Right lobe of liver (tissue), 6 donors: ENCODE measurements at places on chromosomes 6 and 20.
A peak's percentile ranks its signal among the peaks of the same experiment; 100 is the strongest.

- no peak for DNase-seq
Measured at GRCh38 chr6:30826961-30827342, 57.4 kb upstream of the DDR1 start.

DNA sequence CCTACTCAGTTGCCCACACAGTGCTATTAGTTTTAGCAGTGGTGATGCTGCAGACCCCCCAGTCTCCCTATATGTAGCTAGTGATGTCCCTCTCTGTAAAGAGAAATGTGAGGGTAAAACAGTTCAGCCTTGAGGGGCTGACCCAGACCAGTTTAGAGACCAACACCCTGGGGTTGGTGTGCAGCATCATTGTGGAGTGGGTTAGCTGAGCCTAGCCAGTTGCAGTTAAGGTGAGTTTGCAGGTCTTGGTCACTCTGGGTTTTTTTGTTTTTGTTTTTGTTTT is 401 bp upstream of the B3GALT4 start:
- no peak for DNase-seq

GRCh38 chr6:136728976-136729515 is 63.2 kb downstream of the MAP3K5 start:
- DNase-seq: no peak

GRCh38 chr20:43398676-43399324 is 58.9 kb upstream of the SRSF6 start:
- no peak for DNase-seq

DNA sequence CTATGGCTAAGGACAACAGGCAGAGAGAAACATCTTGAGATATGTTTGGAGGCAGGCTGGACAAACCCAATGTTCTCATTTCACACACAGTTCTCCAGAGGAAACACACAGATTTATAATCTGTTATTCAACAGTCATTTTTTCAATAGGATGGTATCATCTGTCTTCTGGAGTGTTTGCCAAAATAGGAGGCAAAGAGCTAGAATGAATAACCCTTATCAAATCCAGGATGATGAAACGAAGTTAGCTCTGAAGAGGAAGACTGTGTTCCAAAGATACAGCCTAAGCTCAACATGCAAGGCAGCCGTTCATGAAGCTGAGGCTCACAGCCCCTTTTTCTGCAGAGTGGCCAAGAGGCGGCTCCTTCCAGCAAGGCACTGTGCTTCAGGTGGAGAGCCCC is 70.8 kb downstream of the PPP1R3G start:
- no peak for DNase-seq

- DNase-seq: no peak
Measured at GRCh38 chr20:62543470-62544302, 67.9 kb upstream of the GATA5 start.

DNA sequence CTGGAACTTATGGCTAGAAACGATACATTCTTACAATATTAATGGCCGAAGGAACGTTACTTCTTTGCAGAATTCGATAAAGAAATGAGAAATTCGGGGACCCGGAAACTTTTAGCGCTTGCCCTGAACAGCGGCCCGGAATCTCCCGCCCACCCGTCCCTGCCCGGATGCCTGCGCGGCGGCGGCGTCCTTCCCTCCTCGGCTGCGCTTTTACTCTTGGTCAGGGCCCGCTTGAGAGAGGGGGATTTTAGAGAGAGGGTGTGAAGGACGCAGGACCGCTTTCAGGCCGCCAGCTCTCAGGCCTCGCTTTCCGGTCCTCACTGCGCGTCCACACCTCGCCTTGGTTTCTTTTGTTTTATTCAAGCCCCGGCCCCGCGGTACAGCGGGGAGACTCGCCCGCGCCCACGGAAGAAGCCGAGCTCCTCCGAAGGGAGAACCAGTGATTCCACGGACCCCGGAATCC is 243.7 kb downstream of the ARID1B start:
- peak; percentile 68 for DNase-seq

DNA sequence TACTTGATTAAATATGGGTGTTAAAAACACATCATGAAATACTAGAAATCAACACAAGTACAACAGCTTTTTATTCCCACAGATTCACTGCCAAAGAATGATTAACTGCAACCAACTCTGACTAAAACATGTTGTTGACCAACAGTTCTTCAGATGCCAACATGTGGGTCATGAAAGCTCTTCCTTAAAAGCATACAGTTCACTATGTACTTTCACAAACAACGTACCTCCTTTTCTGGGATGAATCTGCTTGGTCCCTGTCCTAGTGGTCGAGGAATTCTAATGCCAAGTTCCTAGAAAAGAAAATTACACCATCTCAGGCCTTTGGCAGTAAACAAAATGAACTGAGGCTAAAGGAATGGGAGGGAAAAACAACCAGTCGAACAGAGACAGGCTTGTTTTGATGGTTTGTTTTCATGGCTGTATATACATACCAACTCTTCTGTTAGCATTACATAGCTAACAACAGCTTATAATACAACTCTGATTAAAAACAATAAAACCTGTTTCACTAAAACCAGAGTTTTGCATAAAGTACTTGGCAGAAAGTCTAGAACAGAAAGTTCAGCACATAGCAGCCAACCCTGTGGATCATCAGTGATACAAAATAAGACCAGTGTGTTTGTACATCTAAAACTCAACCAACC is 92.5 kb downstream of the SESN1 start:
- DNase-seq: no peak

DNA sequence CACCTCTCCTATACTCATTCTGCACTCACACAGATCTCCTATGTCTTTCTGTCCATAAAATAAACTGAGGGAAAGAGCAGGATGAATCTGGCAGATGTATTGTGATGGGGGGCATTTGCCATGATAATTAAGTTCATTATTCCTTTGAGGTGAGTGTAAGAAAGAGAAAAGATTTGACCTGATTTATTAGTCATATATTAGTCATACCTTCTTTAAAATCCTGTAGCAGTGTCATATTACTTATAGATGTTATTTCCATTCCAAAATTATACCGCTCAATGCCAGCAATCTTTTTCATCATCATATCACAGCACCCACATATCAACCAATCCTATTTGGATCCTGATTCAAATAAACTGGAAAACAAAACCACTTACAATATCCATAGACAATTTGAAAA is 733.3 kb upstream of the SLC35B3 start:
- DNase-seq: no peak

DNA sequence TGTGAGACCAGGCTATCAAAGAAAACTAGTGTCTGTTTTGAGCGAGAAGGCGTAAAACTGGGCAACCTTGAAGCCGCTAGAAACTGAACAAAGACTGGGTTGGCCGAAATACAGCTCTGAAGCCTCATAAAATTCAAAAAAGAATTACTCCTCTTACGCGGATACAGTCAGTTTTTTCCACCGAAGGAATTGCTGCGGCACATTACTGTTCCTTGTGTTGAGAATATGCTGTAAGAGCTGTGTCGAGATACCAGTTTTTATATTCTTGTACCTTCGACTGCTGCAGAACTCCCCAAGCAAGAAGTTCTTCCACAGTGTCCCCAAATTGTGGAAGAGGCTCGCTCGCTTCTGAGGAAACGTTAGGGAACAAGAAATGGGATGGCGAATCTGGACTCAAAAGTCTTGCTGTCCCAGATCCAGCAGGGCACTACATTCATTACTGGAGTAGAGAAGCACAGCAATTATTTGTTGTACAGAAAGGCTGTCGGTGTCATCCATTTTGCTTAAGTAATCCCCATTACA is 523 bp upstream of the COX7A2 start:
- no peak for DNase-seq

GRCh38 chr20:11502061-11502460 is 415.6 kb upstream of the BTBD3 start:
- no peak for DNase-seq

DNA sequence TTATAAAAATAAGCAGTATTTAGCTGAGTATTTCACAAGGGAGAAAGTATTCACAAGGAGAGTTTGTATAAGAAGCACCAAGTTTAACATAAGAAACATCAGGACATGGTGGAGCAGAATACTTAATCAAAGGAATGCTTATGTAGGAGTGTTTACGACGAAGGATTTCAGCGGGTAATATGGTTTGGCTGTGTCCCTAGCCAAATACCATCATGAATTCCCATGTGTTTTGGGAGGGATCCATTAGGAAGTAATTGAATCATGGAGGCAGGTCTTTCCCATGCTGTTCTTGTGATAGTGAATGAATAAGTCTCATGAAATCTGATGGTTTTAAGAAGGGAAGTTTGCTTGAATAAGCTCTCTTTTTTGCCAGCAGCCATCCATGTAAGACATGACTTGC is 1099.1 kb upstream of the ADGRB3 start:
- DNase-seq: no peak

GRCh38 chr20:61664556-61665320 is 400.9 kb downstream of the TAF4 start:
- peak; percentile 38 for DNase-seq

DNA sequence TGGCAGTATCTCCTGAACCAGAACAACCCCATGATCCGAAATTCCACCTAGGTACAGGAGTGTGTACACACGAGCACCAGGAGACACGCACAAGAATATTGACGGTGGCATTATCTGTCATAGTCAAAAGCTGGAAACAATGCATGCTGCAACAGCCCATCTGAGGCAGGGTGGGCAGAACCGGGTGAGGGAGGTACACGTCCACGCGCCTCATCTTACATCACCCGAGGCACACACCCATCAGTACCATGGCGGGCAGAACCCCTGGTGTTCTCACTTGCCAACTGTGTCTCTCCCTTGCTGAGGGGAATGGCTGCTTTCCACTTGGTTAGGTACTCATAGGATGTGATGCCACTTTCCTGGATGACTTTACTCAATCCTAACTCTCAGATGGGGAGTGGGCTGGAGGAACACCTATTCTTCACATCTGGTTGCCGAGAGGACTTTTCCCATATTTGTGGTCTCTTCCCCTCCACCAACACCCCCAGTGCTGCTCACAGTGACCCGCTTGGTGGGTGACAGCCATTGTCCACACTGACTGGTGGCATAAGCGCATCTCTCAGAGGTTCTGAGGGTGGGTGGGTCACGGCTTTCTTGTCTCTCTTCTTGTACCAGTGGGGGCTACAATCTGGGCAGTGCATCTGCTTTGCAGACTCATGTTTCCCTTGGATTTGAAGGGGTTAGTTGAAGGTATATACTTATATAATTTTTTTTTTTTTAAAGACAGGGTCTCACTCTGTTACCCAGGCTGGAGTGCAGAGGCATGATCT is 13.5 kb downstream of the PPP1R3G start:
- no peak for DNase-seq

DNA sequence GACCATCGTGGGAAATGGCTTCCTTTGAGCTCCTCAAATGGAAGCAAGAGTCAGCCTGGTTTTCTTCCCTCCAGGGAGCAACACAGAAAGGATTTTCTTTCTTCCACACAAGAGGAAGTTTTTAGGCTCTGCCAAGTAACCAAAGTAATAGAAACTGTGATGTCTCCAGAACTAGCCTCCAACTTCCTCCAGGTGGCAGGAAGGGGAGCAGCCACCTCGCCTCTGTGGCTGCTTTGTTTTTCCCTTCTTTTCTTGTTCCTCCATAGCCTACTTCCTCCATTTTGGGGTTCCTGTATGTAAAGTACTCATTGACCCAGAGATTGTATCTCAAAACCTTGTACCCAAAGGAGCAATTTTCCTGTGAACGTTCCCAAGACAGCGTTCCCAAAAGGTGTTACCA is 32.7 kb upstream of the CCR6 start:
- DNase-seq: no peak

DNA sequence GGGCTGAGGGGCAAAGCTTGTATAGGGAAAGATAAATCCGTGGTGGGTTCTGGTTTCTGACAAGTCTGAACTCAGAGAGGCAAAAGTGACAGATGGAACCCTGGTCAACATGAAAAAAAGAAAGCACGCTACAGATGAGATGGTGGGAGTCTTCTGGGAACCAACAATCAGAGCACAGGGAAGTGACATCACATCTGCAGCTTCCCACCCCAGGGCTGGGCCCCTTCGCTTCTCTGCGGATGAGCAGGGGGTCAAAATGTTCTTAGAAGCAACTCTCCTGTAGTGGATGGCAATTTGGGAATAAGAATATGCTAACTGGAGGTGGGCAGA is 129.2 kb upstream of the AKAP12 start:
- DNase-seq: no peak

GRCh38 chr6:2579241-2579761 is 171.4 kb downstream of the MYLK4 start:
- DNase-seq: peak; percentile 29

GRCh38 chr6:116447496-116448011 is 13.6 kb upstream of the CALHM6 start:
- DNase-seq: no peak

- no peak for DNase-seq
Measured at GRCh38 chr20:16205507-16205906, 367.7 kb downstream of the KIF16B start.

DNA sequence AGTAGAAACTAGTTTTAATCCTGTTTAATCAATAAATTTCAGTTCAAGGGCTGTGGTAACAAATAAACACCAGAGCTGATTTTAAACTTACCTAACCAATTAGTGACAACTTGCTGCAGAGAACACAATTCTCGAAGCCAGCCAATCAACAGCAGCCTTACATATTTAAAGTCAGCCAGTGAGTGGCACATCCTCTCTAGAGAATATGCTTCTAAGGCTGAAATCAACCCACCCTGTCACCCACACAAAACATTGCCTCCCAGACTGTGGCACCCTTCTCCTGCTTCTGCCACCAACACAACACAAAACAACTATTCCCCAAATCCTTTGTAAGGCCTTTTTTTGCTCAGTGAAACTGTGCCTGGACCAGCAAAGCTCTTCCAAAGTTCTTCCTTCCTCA is 306.0 kb downstream of the EYA4 start:
- no peak for DNase-seq

DNA sequence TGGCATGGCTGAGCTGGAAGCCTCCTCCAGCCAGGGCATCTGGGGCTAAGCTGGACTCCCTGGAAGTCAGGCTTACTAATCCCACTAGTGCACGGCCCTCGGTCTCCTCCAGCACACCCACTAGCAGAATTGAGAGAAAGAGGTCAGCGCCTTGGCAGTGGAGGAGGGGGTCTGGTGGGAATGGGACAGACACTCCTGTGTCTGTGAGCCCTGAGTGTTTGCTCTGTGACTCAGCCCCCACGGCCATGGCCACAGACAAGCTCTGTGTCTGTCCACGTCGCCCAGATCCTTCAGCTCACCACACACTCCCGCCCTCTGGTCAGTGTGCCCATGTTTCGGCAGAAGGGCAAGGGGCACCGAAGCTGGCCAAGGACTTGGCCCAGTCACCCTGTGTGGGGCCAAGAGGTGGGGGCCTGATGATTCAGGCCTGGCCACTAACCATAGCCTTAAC is 8.8 kb downstream of the MDFI start:
- DNase-seq: no peak

DNA sequence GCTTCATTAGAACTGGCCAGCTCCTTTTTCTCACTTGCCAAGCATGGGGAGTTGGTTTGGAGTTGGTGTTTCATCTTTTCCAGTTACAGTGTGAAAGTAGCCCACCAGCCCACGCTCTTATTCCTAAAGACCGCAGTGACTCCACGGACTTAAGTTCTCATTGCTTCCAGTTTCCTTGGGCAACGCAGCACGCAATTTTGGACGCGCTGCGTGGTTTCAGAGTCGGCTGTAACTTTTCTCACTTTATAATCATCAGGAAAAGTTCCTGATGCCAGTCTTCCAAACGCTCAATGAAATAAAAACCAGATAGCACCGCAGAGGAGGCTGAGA is 381 bp upstream of the PEX7 start:
- DNase-seq: no peak
